CD4-positive, alpha-beta T cell treated with Interleukin-17A for 1 hour (primary cell): ENCODE measurements at places on chromosomes 16 and 17.

GRCh38 chr16:10883004-10883403 lies 6.0 kb downstream of the CIITA start:
- no peak for DNase-seq

DNA sequence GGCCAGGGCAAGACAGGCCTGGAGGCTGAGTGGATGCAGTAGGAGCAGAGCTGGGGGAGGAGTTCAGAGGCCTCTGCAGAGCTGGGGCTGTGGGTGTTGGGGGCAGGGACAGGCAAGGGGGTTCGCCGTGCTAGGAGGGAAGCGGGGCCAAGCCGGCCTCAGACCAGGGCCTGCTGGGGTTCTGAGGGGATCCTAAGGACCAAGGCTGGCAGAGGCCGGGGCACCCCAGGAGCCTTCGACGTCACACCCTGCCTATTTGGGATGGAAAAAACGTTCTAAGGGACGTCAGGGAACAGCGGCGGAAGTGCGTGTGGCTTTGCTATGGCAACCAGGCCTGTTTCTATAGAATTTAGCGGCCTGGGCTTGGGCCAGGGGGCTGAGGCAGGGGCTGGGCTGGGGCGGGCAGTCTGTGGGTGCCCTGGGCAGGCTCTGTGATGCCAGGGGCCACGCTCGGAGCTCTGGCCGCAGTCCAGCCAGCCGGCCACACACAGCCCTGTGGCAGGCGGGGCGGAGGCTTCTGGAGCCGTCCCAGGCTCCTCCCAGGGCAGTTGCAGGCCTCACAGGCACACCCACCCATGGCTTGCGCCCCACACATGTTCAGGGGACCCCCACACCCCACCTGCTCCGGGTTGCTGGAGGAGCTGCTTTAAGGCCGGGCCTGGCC lies 3.7 kb downstream of the TRAF7 start:
- DNase-seq: no peak

GRCh38 chr17:75267411-75268232 lies 3.4 kb downstream of the MIF4GD start:
- DNase-seq: no peak

DNA sequence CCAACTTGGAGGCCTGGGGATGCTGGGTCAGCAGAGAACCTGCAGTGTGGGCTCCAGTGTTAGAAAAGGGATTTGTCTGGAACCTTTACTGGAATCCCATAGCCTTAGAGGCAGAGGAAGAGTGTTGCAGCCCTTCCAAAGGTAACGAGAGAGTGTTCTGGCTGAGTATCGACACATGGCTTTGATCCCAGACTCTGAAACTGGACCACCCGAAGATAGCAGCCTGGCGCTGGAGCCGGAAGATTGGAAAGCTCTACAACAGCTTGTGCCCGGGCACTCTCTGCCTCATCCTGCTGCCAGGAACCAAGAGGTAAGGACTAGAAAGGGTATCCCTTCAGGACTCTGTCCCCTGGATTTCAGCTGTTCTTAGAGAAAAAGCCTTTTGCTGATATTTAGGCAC lies 39.7 kb downstream of the REXO5 start:
- DNase-seq: no peak

- DNase-seq: peak; percentile 79
These were observed 67.1 kb downstream of the CLEC18A start for GRCh38 chr16:70018254-70018653.

DNA sequence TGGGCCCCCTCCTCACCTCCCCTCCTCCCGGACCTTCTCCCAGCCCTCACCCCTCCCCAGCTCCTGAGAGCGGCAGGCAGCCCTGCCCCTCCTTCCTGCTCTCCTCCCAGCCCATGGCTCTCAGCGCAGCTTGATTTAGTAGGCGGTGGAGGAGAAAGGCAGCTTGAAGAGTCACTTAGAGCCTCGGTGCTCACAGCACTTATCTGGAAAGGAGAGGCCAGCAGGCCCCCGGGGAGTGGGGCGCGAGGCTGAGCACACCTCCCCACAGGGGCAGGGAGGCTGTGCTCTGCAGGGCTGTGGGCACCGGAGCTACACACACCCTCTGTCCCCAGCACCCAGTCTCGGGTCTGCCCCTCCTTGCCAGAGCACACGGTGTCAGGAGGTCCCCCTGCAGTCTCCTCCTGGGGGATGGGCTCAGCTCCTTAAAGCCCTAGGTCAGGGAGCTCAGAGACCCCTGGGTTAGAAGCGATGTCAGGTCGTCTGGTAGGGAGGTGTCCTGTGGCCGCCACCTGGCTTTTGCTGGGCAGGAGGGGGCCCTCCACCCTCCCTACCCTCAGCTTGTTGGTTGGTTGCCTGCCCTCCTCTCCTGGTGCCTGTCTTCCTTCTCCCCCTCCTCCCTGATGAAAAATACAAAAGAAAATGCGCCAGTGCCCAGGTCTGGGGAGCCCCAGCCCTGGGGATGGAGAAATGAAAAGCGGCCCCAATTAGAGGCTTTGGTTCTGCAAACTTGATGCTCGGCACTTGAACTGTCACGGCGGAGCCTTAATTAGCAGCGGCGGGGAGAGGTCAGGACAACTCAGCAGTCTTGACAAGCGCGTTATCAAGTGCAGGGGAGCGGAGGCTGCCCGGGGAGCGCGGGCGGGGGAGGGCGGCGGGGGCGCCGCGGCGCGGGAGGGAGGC lies 151.1 kb upstream of the GSE1 start:
- peak; percentile 9 for DNase-seq

DNA sequence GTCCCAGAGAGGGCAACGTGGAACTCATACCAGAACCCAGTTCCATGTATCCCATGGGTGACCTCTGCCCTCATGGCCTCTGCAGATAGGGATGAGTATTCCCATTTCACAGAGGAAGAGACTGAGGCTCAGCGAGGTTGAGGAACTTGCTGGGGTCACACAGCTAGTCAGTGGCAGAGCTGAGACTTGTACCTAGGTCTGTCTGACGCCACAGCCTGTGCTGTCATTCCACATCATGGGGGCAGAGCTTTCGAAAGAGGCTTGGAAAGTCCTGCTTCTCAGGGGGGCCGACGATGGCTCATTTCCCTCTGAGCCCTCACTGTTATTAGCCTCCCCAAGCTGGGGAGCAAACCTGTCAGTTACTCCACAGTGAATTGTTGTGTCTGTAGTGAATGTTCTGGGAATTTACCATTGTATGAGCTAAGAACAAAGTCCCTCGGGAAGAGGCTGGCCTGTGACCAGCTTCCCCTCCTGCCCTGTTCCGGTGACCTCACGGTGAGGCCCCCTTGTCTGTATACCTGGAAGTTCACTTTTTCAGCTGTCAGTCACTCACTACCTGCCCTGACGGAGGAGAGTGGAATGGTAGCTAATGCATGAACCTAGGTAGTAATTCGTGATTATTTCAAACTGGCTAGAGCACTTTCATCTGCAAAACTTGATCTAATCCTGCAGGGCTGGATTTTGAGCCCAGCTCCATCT lies 8.9 kb downstream of the METTL22 start:
- DNase-seq: no peak

GRCh38 chr16:77943801-77944200 lies 78.5 kb upstream of the CLEC3A start:
- DNase-seq: no peak

GRCh38 chr17:43787728-43788127 lies 7.5 kb downstream of the CFAP97D1 start:
- DNase-seq: no peak

DNA sequence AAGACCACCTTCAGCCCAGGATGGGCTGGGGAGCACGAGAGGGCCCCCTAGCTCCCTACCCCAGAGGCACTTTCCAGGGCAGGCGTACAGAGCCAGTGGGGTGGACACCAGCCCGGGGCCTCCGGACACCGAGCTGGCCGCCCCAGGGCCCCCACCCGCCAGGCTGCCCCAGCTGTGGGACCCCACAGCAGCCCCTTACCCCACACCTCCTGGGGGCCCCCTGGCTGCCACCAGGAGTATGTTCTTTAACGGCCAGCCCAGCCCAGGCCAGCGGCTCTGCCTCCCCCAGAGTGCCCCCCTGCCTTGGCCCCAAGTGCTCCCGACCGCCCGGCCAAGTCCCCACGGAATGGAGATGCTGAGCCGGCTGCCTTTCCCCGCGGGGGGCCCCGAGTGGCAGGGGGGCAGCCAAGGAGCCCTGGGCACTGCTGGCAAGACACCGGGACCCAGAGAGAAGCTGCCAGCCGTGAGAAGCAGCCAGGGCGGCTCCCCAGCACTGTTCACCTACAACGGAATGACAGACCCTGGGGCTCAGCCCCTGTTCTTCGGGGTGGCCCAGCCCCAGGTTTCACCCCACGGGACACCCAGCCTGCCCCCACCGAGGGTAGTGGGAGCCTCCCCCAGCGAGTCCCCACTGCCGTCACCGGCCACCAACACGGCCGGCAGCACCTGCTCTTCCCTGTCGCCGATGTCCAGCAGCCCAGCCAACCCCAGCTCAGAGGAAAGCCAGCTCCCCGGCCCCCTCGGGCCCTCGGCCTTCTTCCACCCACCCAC lies 24.3 kb upstream of the ZFPM1 start:
- DNase-seq: no peak

GRCh38 chr16:49467540-49468372 lies 94.2 kb downstream of the C16orf78 start:
- no peak for DNase-seq

- DNase-seq: peak; percentile 32
These were observed 22.5 kb upstream of the CMTR2 start for GRCh38 chr16:71311553-71312158.

GRCh38 chr17:77677630-77678029 lies 280.9 kb upstream of the TNRC6C start:
- DNase-seq: no peak

- DNase-seq: no peak
These were observed 83.1 kb downstream of the NT5M start for GRCh38 chr17:17386094-17386800.

DNA sequence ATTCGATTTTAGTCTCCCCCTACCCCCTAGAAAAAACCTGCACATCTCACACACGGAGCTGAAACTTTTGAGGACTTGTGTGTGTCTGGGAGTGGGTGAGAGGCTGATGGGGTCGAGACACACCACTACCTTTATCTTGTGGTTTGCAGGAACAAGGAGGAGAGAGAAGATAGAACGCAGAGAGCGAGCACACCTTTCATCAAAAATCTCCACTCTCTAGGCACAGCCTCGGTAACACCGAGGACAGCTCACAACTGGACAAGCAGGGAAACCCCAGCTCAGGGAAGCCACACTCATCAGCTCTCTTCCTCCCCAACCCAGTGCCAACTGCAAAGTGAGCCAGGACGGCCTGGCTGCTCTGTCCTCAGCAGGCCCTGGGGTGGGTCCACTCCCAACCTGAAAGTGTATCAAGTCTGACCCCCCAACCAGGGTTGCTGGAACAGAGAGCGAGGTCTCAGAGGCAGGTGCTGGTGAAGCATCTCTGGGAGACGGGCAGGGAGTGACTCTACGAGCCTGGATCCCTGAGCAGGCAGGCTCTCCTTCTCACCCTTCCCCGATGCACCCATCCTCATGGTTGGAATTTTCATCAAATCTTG lies 5.2 kb upstream of the GHDC start:
- no peak for DNase-seq

- no peak for DNase-seq
These were observed 92.2 kb downstream of the MAF start for GRCh38 chr16:79508294-79508693.
